ENCODE measurements at places on chromosomes 12 and 14. TPM values are rescaled to one million over a fixed set of nuclear protein-coding genes. Genes with fewer than 3 reads are reported as not detected.

The SIX4 gene
- 11.0 TPM for total RNA-seq

The RFLNA gene
- total RNA-seq = 2.6 TPM

The KCNC2 gene
- 0.52 TPM for total RNA-seq

The NID2 gene
- 76.7 TPM for total RNA-seq

The PPP1CC gene
- total RNA-seq = 103 TPM

The PRR4 gene
- 2.6 TPM for total RNA-seq

The NPFF gene
- total RNA-seq = not detected

The FGD4 gene
- total RNA-seq = 51.1 TPM

The SDR39U1 gene
- 12.0 TPM for total RNA-seq

The TUNAR gene
- total RNA-seq = not detected

The VWF gene
- total RNA-seq = 58.5 TPM

The BHLHE41 gene
- total RNA-seq = 1.0 TPM

The KRT4 gene
- not detected for total RNA-seq

The CPM gene
- 2.1 TPM for total RNA-seq

The P3H3 gene
- total RNA-seq = 19.8 TPM

The LRFN5 gene
- total RNA-seq = 12.0 TPM

The FOXN4 gene
- total RNA-seq = not detected

The MYO1H gene
- not detected for total RNA-seq

The TGFB3 gene
- 58.5 TPM for total RNA-seq

The B4GALNT1 gene
- 3.1 TPM for total RNA-seq

The RPL10L gene
- not detected for total RNA-seq

The ACRBP gene
- 1.0 TPM for total RNA-seq

The ASPG gene
- total RNA-seq = 0.52 TPM

The SAMD15 gene
- total RNA-seq = not detected

The CMKLR1 gene
- 5.7 TPM for total RNA-seq

The TGM1 gene
- total RNA-seq = 0.52 TPM

The CIROP gene
- not detected for total RNA-seq

The TAS2R31 gene
- total RNA-seq = 8.9 TPM

The TMEM229B gene
- 0.52 TPM for total RNA-seq

The EIF2S3B gene
- 1.0 TPM for total RNA-seq
